ENCODE measurements at places on chromosomes 16 and 17.

DNA sequence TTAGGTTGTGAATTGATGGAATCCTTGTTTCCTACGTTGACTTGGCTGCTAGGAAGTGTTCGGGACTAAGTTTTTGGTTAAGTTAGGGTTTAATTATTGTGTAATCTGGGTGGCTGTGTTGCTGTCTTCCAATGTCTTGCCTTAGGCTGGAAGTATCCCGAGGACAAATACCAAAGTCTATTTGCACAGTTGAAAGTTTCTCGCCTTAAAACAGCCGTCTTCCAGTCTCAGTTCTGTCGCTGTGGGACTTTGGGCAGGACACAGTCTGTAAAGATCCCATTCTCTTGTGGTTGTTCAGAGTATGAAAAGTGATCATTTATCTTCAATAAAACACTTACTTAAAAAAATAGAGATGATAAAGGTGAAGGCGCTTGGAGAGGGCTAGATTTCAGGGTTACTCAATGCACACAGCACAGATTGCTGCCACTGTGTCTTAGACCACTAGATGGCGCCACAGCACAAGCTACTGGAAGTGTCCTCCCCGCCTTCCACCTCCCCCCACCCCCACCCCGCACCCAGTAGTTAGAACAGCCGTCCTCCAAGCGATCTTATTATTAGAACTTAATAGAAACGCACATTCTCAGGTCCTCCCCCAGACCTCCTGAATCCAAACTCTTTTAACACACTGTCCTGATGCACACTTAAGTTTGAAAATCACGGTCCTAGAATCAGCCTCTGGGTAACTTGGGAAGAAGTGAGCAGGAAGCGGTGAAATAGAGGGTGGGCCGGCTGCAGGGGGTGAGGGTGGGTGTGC, 45.8 kb downstream of the AKAP1 start:
- peak; percentile 84 for DNase-seq

- no peak for DNase-seq
These were observed 128.7 kb downstream of the XYLT1 start for GRCh38 chr16:17342031-17342430.

GRCh38 chr17:18217412-18218015, 7.9 kb upstream of the LLGL1 start:
- DNase-seq: peak; percentile 78

DNA sequence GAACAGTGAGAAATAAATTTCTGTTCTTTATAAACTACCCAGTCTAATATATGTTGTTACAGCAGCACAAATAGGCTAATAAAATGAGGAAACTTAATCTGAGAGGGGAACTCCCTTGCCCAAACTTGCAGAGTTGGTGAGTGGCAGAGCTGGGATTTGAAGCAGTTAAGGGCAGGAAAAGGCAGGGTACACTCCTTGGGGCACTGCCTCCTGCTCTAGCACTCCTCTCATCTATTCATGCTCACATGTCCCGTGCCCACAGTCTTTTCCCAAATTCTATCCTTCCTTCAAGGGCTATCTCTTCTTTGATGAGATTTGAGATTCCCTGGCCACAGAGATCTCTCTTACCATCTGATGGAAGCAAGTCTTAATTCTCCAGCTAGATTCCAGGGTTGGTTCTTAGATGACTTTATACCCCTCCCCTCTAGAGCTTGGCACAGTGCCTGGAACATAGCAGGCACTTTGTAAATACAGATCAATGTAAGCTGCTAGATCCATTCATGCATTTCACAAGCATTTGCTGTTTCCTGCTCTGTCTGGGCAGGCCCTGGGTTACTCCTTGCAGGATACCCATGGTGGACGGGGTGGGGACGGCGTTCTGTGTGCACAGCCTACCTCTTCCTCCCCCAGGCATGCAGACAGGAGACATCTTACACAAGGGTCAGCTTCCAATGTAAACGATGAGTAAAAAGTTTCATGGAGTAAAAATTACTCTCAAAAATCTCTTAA, 39.2 kb upstream of the ABCC12 start:
- DNase-seq: no peak

GRCh38 chr16:81556715-81557284, 112.2 kb downstream of the CMIP start:
- DNase-seq: no peak

- DNase-seq: no peak
These were observed 22.2 kb downstream of the MARVELD3 start for GRCh38 chr16:71648162-71648561.

DNA sequence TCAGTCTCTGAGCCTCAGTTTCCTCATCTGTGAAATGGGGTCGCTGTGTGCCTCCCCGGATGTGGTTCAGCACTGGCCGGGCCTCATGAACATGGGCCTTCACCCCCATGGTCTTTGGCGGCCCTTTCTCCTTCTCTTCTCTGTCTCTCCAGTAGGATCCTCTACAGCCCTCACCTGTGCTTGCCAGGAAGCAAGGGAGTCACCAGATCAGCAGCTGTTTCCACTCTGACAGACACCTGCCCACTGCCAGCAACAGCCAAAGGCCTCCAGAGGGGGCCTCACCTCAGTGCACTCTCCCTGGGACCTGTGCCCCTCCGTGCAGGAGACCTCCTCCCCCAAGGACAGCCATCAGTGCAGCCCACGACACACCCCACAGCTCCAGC, 89.4 kb downstream of the C16orf78 start:
- no peak for DNase-seq

- no peak for DNase-seq
These were observed 975 bp downstream of the SNX29 start for GRCh38 chr16:11977376-11978041.

DNA sequence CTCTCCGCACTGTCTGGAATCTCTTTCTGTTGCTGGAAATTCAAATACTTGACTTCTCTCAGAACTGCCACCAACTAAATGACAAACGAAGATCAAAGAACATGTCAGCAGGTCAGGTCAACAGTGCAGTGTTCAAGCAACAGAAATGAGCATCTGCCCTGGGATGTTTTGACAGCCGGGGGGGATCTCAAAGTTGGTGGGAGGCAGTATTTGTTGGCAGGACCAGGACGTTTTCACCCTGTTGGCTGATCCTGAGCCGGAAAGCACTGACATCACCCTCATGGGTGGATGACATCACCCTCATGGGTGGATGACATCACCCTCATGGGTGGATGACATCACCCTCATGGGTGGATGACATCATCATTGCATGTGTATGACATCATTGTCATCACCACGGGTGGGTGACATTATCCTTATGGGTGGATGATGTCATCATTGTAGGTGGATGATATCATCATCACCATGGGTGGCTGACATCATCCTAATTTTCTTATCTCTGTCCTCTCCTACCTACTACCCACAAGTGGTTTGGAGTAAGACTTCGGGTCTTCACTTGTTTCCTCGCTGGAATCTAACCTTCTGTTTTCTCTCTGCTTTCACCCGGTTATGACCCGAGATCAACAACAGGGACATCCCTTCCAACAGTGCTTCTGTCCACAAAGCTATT, 18.9 kb downstream of the DNAH17 start:
- peak; percentile 10 for DNase-seq

GRCh38 chr16:69301861-69302260, 9.3 kb upstream of the VPS4A start:
- no peak for DNase-seq

DNA sequence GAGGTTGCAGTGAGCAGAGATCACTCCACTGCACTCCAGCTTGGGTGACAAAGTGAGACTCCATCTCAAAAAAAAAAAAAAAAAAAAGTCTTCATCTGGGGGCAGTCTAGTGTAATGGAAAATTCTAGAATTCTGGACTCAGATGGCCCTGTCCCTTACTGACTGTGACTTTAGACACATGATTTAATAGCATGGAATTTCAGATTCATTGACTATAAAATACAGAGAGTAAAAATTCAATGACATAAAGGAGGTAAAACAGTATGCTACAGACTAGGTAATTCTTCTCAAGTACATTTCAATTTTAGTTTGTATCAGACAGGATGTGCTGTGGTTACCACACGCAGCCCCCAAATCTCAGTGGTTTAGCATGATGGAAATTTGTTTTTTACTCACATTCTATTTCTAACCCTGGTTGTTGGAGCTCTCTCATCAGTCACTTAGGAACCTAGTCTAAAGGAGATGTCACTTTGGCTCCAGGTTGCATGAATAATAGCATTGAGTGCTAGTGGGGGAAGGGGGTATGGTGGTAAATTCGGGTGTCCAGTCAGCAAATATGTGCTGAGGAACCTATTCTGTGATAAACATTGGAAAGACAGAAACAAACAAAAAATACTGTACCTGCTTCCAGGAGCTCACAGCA, 444.0 kb downstream of the XYLT1 start:
- DNase-seq: peak; percentile 25

DNA sequence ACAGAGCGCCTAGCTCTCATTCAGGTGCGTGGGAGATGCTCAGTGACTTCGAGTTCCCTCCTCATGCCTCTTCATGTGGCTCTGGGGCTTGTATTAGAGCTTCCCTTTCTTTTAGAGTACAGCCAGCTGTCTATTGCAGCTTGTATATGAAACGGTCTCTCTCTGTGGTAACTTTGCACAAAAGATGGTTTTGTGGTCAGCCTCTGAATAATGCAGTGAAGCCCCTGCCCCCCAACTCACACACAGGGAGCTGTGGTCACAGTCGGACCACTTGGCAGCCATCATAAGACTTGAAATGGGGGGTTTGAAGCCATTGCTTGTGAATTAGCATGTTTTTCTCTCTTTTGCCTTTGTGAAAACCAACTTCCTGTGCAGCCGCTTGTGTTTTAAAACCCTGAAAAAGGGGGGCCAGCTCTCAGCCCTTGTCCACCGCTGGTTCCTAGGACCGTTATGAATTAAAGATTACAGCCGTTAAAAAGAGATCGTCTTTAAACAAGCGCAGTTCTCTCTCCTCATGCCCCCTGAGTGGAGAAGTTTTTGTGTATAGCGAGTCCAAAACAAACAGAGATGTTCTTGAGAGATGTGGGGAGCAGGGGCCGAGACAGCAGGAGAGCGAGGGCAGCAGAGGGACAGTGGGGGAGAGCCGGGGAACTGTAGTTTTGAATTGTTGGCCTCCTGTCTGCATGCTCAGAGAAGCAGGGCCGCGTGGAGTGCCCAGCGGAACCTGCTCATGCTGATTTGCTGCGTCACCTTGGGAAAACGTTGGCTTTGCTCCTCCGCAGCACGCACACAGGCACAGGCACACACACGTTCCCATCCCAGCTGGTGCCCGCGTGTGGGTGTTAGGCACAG, 199.0 kb downstream of the MSI2 start:
- peak; percentile 49 for DNase-seq

GRCh38 chr17:15309793-15310192, 31.6 kb downstream of the TEKT3 start:
- DNase-seq: no peak

DNA sequence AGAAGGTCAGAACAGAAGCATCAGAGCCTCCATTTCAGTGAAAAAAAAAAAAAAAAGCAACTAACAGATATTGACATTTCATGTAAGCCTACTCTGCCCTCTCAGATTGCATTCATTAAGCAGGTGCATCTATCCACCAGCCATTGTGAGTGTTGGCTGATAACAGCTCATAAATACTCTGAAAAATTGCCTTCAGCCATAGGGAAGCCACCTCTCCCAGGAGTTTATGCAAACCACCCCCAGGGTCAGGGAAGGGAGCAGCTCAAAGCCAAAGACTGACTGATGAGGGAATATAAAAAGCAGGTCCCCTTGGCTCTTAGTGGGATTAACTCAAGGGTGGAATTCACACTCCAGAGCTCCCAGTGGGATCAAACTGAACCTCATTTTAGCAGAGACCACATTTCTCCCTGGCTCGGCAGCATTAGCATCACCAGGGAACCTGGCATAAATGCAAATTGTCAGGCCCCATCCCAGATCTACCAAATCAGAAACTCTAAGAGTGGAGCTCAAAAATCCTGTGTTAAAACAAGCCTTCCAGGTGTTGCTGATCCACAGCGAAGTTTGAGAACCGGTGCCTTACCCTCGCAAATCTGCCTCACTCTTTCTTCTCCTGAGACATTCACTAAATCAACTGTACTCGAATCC, 14.2 kb downstream of the APOH start:
- no peak for DNase-seq

GRCh38 chr17:37295888-37296287, 79.9 kb upstream of the C17orf78 start:
- no peak for DNase-seq

- no peak for DNase-seq
These were observed 41.6 kb downstream of the DCAKD start for GRCh38 chr17:45009676-45010467.

- no peak for DNase-seq
These were observed 22.7 kb upstream of the ZC3H7A start for GRCh38 chr16:11819798-11820197.

GRCh38 chr17:69060822-69061221, at the start of gene ABCA9:
TSS of gene ABCA9 (minus strand) at chr17:69060927. CDS start at chr17:69051126, 9,801 bp downstream.
- no peak for DNase-seq

- DNase-seq: no peak
These were observed 77.9 kb downstream of the CCT6B start for GRCh38 chr17:34883106-34884000.

DNA sequence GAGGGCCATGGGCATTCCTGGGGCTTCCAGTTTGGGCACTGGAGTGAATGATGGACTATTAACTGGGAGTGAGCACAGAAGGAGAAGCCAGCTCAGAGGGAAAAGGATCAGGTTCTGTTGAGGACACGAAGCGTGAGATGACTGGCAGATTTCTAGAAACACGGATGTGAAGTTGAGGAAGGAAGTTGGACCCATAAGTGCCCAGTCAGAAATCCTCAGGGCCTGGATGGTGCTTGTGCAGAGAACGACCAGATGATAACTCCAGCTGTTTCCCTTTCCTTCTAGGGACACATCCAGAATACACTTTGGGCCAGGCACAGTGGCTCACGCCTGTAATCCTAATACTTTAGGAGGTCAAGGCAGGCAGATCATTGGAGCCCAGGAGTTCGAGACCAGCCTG, 23.3 kb upstream of the ANKRD40CL start:
- no peak for DNase-seq

DNA sequence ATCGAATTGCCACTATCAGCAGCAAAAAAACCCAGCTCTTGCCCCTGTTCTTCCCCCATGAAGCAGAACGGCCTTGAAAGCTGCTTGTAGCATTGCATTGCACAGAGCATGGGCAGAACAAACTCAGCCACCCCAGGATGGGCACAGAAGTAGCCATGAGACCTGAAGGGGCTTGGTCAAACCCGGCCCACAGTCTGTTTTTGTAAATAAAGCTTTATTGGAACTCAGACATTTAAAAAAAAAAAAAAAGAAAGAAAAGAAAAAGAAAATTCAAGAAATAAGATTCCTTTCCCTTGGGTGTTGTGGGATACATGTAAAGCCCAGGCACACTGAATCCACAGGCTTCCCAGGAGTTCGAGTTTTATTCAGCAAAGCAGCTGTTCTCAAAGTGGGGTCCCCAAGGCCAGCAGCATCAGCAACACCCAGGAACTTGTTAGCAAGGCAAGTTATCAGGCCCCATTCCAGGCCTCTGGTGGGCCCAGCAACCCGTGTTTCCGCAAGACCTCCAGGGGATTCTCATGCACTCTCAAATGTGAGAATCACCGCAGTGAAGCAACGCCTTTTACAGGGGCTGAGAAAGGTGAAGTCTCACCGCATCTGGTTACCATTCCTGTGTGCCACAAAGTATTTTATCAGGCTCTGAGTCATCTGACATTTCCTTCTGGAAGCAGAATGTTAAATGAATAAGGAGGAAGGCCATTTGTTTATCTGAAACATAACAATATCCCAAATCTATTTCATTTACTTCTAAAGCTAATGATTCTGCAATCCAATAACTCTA, 108.2 kb downstream of the SLC39A11 start:
- DNase-seq: no peak

- DNase-seq: peak; percentile 53
These were observed 140.1 kb downstream of the CCDC182 start for GRCh38 chr17:57604771-57605674.
